ENCODE measurements at places on chromosomes 6 and 20. TPM values are rescaled to one million over a fixed set of nuclear protein-coding genes. Genes with fewer than 3 reads are reported as not detected.

Gene NFKBIE
- total RNA-seq: 12.7 TPM

Gene HM13
- 82.0 TPM for total RNA-seq

Gene HLA-DQB2
- total RNA-seq: 2.0 TPM

Gene IL17F
- total RNA-seq: not detected

Gene FAM162B
- 16.4 TPM for total RNA-seq

Gene GLP1R
- 4.2 TPM for total RNA-seq

Gene SLPI
- 103 TPM for total RNA-seq

Gene UST
- total RNA-seq: 29.4 TPM

Gene PRPH2
- total RNA-seq: 1.2 TPM

Gene TREML2
- not detected for total RNA-seq

Gene FABP7
- total RNA-seq: not detected

Gene SLC26A8
- not detected for total RNA-seq

Gene OOEP
- not detected for total RNA-seq

Gene HSPA12B
- 14.0 TPM for total RNA-seq

Gene PAQR8
- 12.6 TPM for total RNA-seq

Gene SLC22A1
- total RNA-seq: 1.5 TPM

Gene CST2
- 0.98 TPM for total RNA-seq

Gene KCNQ2
- not detected for total RNA-seq

Gene TRDN
- total RNA-seq: 0.30 TPM

Gene OR12D3
- total RNA-seq: not detected

Gene BMP5
- 0.98 TPM for total RNA-seq

Gene HMGN4
- total RNA-seq: 48.9 TPM

Gene FGD2
- total RNA-seq: 182 TPM

Gene C20orf144
- not detected for total RNA-seq

Gene DZANK1
- total RNA-seq: 2.0 TPM

Gene HLA-DMA
- total RNA-seq: 29.1 TPM

Gene RAD21L1
- total RNA-seq: not detected

Gene UNC5CL
- total RNA-seq: 7.6 TPM

Gene SLC35D3
- total RNA-seq: not detected

Gene VPS16
- total RNA-seq: 17.9 TPM

Gene FOXF2
- 0.22 TPM for total RNA-seq

Gene WFDC5
- not detected for total RNA-seq

Gene PTPRT
- total RNA-seq: not detected

Gene ID1
- 565 TPM for total RNA-seq

Gene GABRR1
- total RNA-seq: not detected

Gene ADAM33
- total RNA-seq: 226 TPM

Gene F13A1
- 108 TPM for total RNA-seq

Gene OARD1
- total RNA-seq: 16.9 TPM

Gene GNMT
- 2.1 TPM for total RNA-seq

Gene LY6G5C
- not detected for total RNA-seq

Gene TULP1
- not detected for total RNA-seq

Gene B3GAT2
- total RNA-seq: not detected

Gene PTGIS
- 31.5 TPM for total RNA-seq

Gene NEURL2
- 11.6 TPM for total RNA-seq
